ENCODE measurements at places on chromosomes 6 and 20.

- DNase-seq = no peak
These were observed 24.4 kb downstream of the MAP1LC3A start for GRCh38 chr20:34582911-34583310.

DNA sequence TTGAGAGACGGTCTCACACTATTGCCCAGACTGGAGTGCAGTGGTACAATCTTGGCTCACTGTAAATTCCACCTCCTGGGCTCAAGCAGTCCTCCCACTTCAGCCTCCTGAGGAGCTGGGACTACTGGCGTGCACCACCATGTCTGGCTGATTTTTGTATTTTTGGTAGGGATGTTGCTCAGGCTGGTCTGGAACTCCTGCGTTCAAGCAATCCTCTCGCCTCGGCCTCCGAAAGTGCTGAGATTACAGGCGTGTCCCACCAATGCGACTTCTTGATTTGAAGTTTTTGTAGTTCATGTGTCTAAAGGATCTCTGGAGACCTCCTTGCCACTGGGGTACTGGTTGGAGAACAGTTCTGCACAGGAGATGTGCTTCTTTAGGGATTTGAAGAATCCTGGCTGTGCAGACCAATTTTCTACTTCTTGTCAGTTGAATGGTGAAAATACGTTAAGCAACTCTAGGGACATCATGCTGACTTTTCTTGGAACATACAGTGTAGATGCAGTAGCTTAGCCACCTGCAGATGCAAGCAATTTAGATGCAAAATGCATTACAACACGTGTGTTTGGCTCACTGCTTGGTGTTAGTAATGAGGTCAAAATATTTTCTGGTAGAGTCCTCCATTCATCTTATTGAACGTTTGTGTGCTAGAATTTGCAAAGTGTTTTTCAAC is 28.2 kb downstream of the SYTL3 start:
- DNase-seq = no peak

DNA sequence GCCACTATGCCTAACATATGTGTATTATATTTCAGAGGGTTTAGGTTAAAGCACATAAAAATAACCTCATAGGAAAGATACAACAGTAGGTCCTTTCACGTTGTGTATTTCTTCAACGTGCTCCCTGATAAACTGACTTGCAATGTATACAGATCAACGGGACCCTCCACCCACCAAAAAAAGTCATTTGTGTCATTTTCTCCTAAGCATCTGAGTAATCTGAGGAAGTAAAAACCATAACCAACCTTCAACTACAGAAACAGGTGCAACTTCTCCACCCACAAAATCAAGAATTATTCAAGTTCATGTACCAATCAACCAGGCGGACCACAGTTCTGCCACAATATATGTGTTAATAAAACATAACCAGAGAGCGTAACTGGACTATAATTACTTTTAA is 54.9 kb upstream of the NHSL1 start:
- DNase-seq = no peak

GRCh38 chr6:150177952-150178520 is 35.2 kb downstream of the PPP1R14C start:
- no peak for DNase-seq

GRCh38 chr6:53432318-53433161 is 83.8 kb upstream of the ELOVL5 start:
- DNase-seq = no peak

GRCh38 chr20:13333793-13334192 is 112.7 kb downstream of the ISM1 start:
- DNase-seq = no peak

- DNase-seq = no peak
These were observed 15.4 kb downstream of the TAAR1 start for GRCh38 chr6:132643547-132643946.
